Left renal pelvis (tissue), 4 donors: ENCODE measurements at places on chromosomes 2 and 18. TPM values are rescaled to one million over a fixed set of nuclear protein-coding genes. Genes with fewer than 3 reads are reported as not detected.

GRCh38 chr2:207896525-207897285 is 127.0 kb upstream of the FZD5 start:
- DNase-seq = no peak

DNA sequence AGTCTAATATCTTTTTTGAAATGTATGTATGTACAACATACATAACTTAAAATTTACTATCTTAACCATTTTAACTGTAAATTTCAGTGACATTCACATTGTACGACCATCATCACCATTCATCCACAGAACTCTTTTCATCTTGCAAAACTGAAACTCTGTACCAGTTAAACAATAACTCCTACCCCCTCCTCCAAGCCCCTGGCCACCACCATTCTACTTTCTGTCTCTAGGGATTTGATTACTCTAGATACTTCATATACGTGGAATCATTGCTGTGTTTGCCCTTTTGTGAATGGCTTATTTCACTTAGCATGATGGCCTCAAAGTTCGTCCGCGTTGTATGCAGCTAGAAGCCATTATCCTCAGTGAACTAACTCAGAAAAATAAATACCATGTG is 217.0 kb downstream of the METTL4 start:
- no peak for DNase-seq

DNA sequence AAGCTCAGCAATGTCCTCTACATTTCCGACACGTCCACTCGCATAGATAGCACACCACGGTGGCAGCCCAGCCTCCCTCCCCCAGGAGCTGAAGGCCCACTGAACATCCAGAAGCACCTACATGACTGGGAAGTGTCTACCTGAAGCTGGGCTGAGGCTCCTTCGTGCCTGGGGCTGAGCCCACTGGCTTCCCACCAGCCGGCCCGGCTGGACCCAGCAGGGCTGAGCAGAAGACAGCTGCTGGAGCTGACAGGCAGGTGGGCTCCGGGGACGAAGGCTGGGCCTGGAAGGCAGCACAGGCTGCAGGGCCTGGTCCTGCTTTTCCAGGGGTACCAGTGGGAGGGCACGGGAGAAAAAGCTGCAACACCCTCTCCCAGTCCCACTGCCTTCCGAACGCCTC is 13.5 kb downstream of the SDC1 start:
- DNase-seq = no peak

DNA sequence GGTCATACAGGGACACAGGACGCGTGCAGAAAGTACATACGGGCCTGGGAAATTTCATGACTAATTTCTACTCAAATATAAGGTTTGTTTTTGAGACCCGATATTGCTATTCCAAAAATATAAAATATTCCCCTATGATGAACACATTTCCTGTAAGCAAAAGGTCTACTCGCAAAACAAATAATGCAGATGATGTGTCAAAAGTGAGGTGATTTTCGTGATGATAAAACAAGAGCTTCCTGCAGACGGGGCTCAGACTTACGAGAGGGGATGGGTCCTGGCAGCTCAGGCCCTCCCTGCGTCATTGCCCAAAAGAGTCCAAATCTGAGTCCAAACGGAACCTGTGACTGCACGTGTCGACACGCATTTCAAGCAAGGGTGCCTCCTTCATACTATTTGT is 62.7 kb downstream of the MBP start:
- DNase-seq = no peak

Gene EMILIN1
- 102 TPM for polyA plus RNA-seq

GRCh38 chr2:63399156-63399555 is 189.1 kb downstream of the WDPCP start:
- no peak for DNase-seq

GRCh38 chr2:204251998-204252376 is 293.3 kb upstream of the PARD3B start:
- no peak for DNase-seq

GRCh38 chr18:49249521-49249920 is 210.9 kb downstream of the DYM start:
- no peak for DNase-seq

GRCh38 chr2:43872151-43872550 is 33.4 kb downstream of the ABCG8 start:
- DNase-seq = no peak

Gene UGT1A4
- polyA plus RNA-seq = not detected

GRCh38 chr2:141557329-141558095 is 573.3 kb downstream of the LRP1B start:
- no peak for DNase-seq

DNA sequence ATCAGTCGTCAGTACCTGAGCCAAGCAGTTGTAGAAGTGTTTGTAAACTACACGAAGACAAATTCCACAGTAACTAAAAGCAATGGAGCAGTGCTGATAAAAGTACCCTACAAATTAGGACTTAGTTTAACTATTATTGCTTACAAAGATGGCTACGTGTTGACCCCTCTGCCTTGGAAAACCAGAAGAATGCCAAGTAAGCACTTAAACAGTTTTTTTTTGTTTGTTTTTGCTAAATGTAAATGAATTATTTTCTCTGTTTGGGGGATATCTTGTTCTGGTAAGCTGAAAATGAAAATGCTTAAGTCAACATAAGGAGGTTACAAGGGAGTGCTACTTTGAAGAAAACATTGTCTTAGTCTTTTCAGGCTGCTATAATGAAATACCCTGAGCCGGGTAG is 46.4 kb downstream of the FAM171B start:
- no peak for DNase-seq

DNA sequence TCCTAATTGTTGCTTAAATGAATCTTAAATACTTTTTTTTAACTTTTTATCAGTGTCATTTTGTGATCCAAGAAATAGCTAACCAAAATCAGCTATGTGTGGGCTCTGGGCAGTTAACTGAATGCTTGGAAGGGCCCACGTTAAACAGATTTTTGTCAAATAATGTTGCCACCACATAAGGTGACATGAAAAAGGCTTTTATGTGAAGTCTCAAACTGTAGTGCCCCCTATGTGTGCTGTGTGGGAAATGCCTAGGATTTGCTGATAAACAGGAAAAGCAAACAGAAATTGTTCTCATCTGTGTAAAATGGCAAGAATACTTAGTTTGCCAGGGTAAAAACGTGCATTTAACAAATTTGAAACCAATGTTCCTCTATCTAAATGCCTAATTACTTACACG is 242.2 kb downstream of the ZNF516 start:
- DNase-seq = no peak

DNA sequence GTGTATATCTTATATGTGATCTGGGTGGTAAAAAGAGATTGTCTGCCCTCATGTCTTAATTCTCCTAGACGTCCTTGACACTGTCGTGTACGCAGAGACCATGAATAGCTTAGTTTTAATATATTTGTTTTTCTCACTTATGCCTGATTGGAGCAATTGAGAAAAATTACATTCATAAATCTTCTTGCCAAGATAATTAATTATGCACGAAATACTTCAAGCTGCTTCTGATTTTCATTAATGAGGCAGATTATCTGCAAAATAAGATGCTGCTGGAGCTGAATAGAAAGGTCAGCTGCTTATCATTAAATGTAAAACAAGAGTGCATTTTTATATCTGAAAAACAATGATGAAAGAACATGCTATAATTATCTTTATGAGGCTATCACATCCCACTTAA is 95.9 kb downstream of the CCDC141 start:
- no peak for DNase-seq

- no peak for DNase-seq
Observed at GRCh38 chr2:176833671-176834070, 378.9 kb upstream of the HNRNPA3 start.

Gene NFATC1
- polyA plus RNA-seq = 6.0 TPM

DNA sequence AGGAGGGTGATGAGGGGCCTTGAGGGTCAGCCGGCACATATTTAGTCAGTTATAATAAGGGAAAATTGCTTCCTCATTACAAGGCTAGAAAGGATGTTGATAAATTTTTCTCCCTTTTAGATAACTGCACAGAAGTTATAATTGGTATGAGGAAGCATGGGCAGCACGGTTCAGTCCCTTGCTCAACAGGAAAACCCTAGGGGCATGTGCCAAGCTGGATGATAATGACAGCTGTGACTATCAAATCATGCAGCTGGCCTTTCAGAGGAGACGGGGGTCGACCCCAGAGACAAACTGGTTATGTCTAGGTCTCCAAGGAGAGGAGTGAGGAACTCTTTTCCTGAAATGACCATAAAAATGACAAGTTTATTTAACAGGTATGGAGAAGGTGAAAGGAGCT is 448.1 kb upstream of the VRK2 start:
- no peak for DNase-seq

- no peak for DNase-seq
Observed at GRCh38 chr2:71934595-71935261, 212.9 kb downstream of the CYP26B1 start.

Gene PSMA8
- polyA plus RNA-seq = 0.08 TPM

DNA sequence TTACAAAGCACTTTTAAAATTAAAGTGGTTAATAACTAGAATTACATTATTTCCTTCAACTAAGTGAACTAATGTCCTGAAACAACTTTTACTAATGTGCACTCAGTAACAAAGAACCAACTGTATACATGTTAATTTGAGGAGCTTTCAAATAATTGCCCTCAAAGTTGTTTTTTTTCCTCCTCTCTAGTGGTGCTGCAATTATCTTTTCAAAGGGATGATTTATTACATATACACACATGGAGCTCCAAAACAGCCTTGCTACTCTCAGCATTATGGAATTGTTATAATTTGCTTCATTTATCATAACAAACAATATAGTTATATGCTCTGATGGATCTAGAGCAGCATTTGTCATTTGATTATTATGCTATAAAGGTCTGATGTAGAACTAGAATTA is 246.3 kb upstream of the RASGRP3 start:
- no peak for DNase-seq

GRCh38 chr18:12121175-12122042 is 27.8 kb downstream of the ANKRD62 start:
- DNase-seq = no peak

DNA sequence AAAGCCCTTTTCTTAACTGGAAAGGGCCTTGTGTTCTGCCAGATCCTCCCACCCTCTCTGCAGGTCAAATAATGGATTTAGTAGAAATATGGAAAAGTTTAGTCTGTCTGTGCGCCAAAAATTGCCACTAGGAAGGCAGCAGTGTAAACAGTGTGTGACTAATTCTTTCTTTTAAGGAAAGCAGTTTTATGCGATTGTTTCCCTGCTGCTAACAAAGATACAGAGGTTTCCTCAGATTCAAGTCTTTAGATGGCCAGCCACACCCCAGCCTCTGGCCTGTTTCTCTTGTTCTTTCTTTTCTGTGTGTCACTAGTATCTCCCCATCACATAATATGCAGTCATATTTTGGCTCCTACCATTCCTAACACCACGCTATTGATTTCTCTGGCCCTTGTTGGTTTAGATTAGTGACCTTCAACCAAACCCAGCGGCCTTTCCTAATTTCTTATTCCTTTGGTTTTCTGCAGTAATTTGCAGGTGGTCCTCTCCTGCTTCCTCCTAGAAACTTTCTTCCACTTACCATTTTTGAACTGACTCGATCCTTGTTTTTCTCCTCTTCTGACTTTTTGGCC is 157.4 kb downstream of the LTBP1 start:
- no peak for DNase-seq

DNA sequence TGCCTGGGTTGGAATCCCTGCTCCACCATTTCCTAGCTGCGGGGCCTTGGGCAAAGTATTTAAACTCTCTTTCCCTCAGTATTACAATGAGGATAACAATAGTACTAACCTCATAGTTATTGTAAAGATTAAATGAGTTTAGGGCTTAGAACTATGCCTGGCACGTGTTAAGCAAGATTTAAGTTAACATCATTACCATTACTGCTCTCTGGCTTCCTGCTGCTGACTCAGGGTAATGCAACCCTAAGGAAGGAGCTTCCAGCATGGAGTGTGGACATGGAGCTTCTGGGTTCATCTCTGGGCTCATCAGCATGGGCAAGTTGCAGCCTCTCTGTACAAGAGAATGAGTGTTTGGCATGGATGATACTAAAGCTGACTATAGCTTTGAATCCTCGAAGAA is 374.2 kb upstream of the MAP2 start:
- no peak for DNase-seq

- no peak for DNase-seq
Observed at GRCh38 chr18:69718912-69719547, 228.6 kb downstream of the CD226 start.

GRCh38 chr2:216956820-216957493 is 97.1 kb upstream of the TNP1 start:
- DNase-seq = no peak

Gene UGT1A5
- polyA plus RNA-seq = not detected

DNA sequence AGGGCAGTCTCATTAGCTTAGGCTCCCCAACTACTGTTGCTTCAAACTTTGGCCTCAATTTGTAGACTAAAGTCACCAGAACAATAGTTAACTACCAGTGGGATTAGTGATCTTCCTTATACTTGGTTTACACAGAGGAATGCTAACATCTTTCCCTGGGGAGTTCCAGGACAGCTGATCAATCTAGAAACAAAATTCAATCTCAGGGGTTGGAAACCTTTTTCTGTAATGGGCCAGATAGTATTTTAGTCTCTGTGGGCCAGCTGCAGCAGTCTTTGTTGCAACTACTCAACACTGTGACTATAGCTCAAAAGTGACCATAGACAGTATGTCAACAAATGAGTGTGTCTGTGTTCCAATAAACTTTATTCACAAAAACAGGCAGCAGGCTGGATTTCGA is 85.7 kb downstream of the METTL8 start:
- DNase-seq = no peak

Gene PCARE
- 0.24 TPM for polyA plus RNA-seq

GRCh38 chr2:123513351-123513750 is 511.7 kb upstream of the CNTNAP5 start:
- no peak for DNase-seq

- no peak for DNase-seq
Observed at GRCh38 chr2:76998704-76999103, 523.5 kb downstream of the LRRTM4 start.

GRCh38 chr2:132547090-132547687 is 122.8 kb downstream of the LYPD1 start:
- DNase-seq = peak; percentile 67

DNA sequence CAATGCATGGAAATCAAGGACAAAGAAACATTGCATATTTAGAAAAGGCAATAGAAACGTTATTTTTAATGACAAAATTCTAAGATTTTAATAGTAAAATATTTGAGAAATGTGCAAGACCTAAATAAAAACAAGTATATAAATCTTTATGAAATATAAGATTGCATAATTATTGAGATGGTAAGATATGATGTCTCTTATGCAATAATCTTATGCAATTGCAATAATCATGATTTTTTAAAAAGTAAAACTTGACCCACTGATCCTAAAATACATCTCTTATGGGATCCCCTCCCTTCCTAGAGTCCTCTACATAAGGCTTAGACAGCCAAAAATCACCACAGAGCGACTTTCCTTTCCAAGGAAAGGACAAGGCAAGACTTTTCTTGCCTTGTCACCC is 249.0 kb downstream of the DOK6 start:
- DNase-seq = no peak
